ENCODE measurements at places on chromosomes 7 and 10.

GRCh38 chr10:80356989-80357850 lies 639 bp downstream of the DYDC2 start:
- no peak for DNase-seq

- no peak for DNase-seq
Observed at GRCh38 chr7:39845006-39845405, 105.0 kb upstream of the CDK13 start.

GRCh38 chr10:100120550-100120949 lies 38.9 kb upstream of the CPN1 start:
- DNase-seq = no peak

DNA sequence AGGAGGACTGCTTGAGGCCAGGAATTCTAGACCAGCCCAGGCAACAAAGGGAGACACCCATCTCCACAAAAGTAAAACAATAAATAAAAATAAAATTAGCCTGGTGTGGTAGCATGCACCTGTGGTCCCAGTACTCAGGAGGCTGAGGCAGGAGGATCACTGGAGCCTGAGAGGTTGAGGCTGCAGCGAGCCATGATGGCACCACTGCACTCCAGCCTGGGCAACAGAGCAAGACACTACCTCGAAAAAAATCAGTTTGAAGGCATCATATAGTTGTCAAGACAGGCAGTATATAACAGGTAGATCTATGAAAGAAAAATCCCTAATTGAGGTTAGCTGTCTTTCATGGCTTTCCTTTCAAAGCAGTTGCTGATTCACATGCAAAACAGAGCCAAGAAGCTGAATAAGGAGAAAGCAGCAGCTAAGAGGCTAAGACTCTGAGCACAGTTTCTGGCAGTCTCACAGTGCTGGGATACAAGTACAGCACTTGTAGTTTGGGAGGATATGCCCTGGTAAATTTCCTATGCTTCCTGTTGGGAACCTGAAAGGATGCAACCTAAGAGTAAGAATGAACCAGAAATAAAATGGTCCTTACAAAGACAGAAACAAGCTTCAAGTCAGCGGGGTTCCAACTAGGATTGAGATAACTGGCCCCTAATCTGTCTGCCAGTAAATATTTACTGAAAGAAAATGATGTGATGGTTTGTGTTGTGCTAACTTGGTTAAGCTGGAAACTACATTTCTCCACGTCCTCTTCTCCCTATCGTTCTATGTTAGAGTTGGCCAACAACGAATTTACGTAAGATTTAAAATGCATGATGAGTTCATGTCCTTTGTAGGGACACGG lies 368.5 kb upstream of the HPS1 start:
- no peak for DNase-seq

- DNase-seq = no peak
Observed at GRCh38 chr10:74437822-74438221, 286.8 kb downstream of the ADK start.

GRCh38 chr7:22196429-22196828 lies 160.5 kb downstream of the RAPGEF5 start:
- DNase-seq = no peak

GRCh38 chr10:45437587-45438465 lies 63.8 kb downstream of the ALOX5 start:
- no peak for DNase-seq

- DNase-seq = no peak
Observed at GRCh38 chr10:78454123-78454645, 420.5 kb downstream of the RPS24 start.

DNA sequence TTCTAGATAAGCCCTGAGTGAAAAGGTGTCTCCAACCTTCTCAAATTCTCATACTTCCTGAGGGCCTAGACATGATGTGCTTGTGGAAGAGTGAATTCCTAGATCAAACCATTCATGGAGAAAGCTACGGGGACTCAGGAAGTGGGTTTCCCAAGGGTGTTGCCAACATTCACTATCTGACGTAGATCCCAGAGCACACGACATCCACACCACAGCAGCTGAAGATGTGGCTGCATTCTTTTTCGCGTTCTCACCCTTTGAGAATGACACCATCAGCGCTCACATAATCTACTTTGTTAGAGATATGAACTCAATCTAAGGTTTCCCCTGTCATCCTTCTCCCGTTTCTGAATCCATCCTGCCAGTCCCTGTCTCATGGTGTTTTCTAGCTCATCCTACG lies 290.8 kb downstream of the DNAJB6 start:
- DNase-seq = no peak

DNA sequence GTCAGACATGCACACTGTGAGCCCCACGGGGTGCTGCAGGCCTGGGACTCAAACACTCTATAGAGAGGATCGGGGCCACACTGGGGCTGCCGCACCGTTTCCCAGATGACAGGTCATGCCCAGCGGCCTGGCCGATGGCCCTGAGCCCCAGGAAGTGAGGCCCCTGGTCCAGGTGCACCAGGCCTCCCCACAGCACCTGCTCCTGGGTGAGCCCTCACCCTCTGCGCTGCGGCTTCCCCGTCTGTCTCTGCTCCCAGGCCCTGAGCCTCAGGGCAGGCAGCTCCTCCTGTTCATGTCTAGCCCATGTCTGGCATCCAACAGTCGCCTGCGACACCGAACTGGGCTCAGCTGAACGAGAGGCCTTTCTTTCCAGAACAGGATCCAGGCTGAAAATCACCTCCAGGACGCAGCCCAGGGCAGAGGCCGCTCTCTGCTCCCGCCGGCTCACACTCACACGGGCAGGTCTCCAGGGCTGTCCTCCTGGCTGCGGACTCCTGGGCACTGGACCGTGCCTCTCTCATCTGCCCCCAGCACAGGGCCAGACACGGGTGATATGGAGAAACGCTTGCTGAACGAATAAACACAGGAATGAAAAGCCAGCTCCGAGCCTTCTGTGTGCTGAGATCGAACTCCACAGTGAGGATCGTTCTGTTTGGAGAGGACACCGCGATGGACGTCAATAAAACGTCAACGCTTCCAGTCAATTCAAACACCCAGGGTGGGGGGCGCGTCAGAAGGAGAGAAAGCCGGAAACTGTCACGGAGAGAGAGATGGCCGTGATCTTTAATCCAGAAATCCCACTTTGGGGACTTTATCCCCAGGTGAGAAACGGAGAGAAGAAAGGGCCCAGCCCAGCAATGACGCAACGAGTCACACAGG lies 202.4 kb downstream of the ELFN1 start:
- no peak for DNase-seq

DNA sequence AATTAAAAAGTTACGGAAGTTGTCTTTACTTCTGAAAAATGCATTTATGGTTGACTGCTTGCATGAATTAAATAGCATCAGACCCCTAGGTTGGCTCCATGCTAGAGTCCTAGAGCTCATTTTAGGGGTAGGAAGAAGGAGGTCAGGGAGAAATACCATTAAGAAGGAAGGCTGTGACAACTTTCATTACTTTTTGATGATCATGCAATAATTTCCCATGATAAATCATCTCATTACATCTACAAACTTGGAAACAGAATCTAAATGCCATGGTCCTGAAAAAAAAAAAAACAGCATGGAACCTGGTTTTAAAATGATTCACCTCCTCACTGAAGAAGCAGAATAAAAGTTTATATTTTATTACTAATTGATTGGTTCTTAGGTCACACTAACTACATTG lies 20.3 kb upstream of the PLXNA4 start:
- no peak for DNase-seq

DNA sequence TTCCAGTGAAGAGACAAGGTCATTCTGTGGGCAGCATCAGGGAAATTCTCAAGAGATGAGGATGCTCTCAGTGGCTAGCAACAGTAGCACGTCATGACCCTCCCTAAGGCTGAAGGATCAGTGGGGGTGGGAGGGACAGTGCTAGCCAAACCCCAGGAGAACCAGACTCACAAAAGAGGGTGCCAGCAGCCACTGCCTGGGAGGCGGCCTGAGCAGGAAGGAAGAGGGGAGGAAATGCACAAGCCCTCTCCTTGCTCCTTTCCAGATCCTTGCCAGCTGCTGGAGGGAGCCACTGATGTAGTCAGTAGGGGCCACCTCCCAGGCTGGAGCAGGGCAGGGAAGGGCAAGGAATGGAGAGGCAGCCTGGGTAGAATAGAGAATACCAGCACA lies 302.7 kb downstream of the RPS24 start:
- DNase-seq = no peak

DNA sequence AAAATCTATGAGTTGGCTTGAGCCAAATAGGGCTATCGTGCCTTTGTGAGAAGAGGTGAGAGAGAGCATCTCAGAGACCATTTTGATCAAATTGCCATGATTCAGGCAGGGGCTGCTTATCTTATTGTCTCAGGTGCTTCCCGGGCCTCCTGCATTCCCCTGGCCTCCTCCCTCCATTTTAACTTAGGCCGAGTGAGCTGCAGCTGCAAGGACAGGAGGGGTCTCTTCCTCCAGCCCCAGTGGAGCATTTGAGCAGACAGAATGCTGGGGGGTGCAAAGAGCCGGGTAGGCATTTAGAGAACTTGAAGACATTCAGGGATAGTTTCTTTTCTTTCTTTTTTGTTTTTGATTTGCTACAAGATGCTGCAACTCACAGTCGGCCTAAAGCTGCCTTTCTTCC lies 59.0 kb downstream of the BUB3 start:
- DNase-seq = no peak

DNA sequence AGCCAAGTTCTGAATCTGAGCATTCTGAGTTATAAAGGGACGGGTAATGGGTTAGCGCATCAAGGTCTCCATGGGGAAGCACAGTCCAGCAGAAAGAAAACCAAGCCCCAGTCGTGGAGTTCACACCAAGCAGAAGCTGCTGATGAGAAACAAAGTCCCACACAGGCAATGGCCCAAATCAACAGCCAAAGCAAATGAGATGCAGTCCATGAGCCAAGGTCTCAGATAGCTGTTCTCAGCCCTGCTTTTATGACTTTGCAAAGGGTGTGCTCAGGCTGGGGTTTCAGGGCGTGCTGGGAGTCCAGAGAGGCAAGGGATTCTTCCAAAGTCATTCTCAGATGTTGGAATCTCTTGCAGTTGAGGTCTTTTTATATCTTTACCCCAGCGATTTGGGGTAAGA lies 32.0 kb downstream of the THNSL1 start:
- DNase-seq = no peak

- no peak for DNase-seq
Observed at GRCh38 chr10:83987216-83987615, 152.1 kb upstream of the GHITM start.

DNA sequence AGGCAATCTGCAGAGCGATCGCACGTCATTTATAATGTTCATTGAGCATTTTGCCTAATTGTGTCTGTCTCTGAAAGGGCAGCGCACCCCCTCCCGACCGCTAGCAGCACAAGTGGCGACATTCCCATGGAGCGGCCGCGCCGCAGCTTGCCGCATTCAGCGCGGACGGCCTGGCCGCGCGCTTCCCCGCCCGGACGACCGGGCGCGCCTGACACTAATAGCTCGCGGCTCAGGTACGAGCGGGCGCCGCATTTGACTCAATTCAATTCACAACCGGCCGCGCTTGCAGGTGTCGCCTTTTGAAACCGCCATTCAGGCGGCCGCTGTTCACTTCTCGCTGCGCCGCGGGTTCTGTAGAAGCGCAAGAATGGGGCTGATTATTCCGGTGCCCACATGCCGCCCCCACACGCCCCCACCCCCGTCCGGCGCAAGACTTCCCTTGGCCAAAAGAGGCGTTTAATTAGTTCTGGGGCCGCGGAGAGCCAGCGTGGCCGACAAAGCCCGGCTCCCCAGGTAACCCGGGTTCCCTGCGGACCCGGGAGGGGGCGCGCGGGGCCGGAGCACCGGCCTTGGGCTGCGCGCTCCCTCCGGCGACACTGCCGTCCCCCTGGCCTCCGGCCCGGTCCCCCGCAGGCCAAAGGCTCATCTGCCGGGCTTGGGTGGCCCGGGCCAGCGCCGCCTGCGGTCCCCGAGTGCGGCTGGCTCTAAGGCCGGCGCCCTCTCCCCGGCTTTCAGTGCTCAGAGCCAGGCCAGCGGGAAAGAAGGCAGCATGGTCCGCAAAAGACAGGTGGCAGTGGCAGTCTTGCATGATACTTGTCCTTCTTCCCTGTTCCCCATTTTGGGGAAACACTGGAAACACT lies 18.7 kb upstream of the PTF1A start:
- DNase-seq = no peak

DNA sequence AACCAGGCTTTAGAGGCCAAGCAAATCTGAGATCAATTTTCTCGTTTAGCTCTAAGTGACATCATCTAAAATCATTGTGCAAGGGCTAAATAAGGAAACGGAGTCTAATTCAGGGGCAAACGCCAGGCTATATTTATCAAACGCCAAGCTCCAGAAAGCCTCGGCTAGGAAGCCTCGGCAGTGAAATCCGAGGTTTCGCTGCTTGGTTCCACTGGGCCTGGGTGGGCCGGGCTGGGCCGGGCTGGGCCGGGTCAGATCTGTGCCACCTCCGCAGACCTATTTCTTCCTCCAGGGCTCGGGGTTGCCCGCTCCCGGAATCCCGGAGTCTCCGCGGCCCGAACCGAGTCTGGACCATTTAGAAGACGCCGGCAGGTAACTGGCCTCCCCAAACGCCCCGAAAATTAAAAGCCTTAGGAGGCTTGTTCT lies 459 bp upstream of the FEZF1 start:
- DNase-seq = no peak
